ENCODE measurements at places on chromosomes 2 and 18.

GRCh38 chr2:223576873-223577272 is 25.3 kb downstream of the SCG2 start:
- DNase-seq = no peak

- no peak for DNase-seq
Observed at GRCh38 chr2:48461721-48462120, 68.2 kb upstream of the STON1 start.

- DNase-seq = no peak
Observed at GRCh38 chr2:17821535-17822444, 5.5 kb downstream of the MSGN1 start.

GRCh38 chr2:96870626-96871255 is 861 bp upstream of the SEMA4C start:
- DNase-seq = no peak

- no peak for DNase-seq
Observed at GRCh38 chr2:238155051-238155760, 3.6 kb upstream of the ERFE start.

- DNase-seq = peak; percentile 15
Observed at GRCh38 chr2:63842149-63843061, 709 bp downstream of the UGP2 start.

DNA sequence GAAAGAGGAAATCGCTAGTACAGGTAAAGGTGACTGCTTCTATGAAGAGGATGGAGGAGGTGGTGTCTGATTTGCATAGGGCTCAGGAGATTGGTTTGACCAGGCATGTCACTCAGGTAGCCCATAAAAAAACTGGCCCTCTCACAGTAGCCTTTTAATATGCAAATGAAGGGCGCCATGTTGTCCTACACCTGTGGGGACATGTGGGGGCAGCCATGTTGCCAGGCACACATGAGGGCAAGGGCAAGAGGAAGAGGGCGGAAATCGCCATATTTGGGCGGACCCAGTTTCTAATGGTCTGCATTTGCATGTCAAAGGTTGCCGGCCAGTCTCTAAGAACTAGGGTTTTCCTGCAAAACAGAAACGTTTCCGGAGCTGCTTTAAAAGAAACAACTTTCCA is 1330.6 kb downstream of the DSC3 start:
- DNase-seq = no peak

DNA sequence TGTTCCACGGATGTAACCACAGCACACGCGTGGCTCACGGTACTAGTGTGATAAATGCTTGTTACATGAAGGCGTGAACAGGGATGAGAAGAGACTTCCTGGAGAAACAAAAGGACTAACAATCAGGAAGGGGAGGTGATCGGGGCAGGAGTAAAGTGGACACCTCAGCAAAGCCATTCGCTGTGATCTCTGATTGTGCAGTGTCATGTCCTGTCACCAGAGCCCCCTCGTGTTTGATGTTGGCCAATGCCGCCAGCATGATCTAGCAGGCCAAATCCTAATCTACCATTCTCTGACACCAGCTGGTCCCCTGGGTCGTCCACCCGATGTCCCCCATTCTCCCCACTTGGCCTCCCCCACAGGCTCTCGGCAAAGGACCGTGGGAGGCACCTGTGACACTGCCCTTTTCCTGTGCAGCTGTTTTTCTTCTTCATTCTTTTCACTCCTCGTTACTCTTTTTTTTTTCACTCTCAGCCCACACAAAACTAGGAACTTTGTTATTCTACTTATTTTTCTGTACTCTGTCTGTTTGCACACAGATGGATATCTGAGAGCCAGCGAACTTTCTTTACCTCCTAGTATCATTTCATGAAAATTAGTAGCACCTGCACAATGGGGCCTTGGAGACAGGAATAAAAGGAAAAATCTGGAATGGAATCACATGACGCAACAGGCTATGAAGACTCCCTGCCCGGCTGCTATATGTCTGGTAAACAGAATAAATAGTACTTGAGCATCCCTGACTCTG is 146.8 kb downstream of the TGIF1 start:
- DNase-seq = no peak

- DNase-seq = no peak
Observed at GRCh38 chr2:588074-588645, 89.0 kb downstream of the TMEM18 start.

DNA sequence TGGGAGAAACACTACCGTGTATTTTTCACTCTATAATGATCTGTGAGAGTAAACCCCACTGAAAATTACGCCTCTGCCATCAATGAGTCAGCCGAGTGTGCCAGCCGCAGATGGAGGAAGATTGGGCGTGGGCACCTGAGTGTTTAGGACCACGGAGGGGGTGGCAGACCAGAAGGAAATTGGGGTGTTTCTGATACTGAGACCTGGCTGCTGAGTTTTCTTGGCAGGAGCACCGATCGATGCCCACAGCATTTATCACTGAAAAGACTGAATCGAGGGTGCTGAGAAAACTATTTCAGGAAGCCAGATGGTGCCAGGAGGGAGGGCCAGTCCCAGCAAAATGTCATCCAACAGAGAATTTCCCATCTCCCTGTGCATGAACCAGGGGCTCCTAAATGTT is 91.9 kb upstream of the TPO start:
- DNase-seq = peak; percentile 27

- DNase-seq = no peak
Observed at GRCh38 chr2:237254911-237255578, 158.9 kb downstream of the COL6A3 start.

GRCh38 chr2:172046080-172046678 is 39.1 kb upstream of the DLX1 start:
- no peak for DNase-seq

GRCh38 chr18:21743166-21743832 is 2.7 kb downstream of the MIB1 start:
- no peak for DNase-seq

GRCh38 chr18:67142604-67143003 is 373.9 kb downstream of the DSEL start:
- DNase-seq = no peak

DNA sequence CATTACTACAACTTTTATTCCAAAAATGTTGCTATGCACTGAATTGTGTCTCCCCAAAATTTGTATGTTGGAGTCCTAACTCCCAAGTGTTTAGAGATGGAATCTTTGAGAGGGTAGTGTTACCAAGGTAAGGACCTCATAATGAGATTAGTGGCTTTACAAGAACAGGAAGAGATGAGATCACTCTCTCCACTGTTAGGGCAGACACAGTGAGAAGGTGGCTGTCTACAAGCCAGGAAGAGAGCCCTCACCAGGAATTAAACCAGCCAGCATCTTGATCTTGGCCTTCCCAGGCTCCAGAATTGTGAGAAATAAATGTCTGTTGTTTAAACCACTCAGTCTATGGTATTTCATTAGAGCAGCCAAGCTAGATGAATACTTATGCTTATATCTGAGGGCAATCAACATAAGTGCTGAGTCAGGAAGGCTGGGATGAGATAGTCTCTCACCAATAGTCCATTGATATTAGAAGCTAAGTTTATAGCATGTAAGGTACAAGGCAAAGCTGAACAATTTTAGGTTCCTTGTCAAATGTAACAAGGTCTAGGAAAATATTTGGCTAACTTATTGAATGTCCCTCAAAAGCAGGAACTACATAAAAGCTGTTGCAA is 317.6 kb upstream of the REG3G start:
- no peak for DNase-seq

DNA sequence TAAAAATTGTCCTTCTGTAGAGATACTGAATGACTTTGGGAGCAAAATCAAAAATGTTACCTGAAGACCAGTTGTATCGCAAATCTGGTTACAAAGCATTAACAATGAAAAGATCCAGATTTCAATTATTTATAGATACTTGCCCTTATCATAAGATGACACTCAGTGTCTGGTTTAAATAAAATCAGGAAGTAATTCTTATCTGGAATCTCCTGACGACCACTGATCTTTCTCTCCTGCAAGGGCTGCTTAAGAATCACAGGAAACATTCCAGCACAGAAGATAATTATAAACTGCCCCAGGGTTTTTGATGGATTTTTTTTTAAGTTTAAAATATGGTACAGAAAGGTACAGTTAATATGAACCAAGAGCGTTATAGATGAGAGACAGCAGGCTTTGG is 205.7 kb downstream of the ALK start:
- DNase-seq = no peak

DNA sequence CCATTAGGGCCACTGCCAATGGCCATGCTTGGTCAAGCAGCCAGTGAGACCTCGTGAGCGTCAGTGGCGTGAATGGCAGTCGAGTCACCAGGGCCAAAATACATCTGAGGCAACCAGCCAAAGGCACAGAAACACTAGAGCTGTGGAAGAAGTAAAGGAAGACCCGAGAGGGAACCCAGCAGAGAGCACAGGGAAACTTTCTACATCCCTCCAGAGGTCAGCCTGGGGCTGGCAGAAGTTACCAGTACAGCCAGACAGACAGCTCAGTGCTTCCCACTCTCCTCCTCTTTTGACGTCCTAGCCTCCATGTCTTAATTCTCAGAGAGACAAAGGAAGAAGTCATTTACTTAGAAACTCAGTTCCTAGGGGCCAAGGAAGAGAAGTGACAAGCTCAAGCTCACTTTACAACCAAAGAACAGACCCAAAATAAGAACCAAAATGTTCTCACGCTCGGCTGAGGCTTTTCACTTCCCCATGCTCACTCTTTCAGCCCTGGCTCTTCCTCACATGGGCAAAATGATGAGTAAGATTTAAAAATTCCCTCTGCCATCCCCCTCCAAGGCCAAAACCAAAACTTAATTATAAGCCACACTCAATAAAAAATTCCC is 8.7 kb downstream of the CYRIA start:
- no peak for DNase-seq

- no peak for DNase-seq
Observed at GRCh38 chr18:26948703-26949102, 83.2 kb upstream of the AQP4 start.

DNA sequence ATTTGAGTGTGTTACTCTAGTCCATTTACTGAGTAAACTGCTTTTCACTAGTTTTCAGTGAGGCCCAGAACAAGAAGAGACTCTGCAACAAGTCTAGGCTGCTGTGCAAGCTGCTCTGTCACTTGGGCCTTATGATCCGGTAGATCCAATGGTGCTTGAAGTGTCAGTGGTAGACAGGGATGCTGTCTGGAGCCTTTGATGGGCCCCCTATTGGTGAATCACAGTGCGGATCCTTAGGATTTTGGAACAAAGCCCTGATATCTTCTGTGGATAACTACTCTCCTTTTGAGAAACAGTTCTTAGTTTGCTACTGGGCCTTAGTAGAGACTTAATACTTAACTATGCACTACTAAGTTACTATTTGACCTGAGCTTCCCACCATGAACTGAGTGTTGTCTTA is 150.2 kb downstream of the TMEFF2 start:
- no peak for DNase-seq

DNA sequence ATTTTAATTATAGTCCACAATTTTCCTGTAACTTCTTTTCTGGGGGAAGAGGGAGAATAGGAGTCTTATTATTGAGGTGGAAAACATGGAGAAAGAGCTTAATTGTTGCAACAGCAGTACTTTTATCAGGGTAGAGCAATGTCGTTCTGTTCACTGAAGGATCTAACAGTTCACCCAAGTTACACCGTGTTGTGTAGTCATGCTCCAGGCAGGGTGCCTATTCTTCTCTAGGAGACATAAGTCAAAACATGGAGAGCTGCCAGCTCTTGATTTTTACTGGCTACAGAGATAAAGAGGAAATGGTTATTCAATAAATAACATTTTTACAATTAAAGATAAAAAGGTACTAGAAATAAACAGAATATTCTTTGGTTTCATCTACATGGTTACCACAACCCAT is 594.3 kb upstream of the NETO1 start:
- no peak for DNase-seq

DNA sequence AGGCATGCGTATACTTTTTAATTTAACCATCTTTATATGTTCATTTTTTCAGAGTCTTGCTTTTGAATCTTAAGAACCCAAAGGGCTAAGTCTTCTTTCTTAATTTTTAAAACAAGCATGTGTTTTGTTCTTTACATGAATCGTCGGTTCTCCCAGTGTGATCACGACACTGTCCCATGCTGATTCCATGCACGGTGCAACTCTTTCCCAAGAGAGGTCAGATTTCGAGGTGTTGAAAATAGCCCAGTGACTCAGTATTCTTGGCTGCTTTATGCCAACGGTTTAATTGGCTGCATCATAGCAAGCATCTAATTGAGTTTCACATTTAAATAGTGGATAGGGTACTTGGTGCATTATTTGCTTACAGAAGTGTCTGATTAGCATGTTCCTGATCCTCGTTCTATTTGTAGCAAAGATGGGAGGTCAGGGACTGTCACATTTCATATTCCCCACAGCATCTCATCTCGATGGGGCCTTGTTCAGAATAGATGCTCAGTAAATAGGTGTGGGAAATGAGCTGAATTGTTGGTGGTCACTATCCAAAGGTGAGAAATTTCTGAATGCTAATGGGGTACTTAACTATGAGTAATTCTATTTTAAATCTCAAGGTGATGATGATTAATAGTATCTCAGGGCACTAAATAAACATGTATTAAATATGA is 2.8 kb downstream of the NPAS2 start:
- DNase-seq = no peak

- no peak for DNase-seq
Observed at GRCh38 chr18:9741793-9742523, 33.9 kb downstream of the RAB31 start.

- no peak for DNase-seq
Observed at GRCh38 chr2:36125702-36126101, 229.9 kb upstream of the CRIM1 start.

DNA sequence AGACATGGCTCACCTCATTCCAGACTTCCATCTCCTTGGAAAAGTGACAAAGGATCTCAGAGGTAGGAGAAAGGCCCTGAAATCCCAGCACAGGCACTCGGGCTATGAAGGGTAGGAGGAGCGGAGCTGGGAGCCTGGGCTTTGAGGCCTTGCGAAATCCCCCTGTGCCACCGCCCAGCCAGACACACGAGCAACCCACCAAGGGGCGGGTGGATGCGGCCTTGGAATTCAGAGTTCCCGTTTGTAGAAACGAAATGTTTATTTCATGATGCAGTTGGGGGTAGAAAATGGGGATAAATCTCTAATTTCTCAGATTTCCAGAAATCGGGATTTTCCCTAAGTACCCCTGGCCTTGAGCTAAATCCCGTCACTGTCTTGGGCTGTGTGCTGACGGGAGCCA is 177.1 kb upstream of the HDAC4 start:
- DNase-seq = no peak

- no peak for DNase-seq
Observed at GRCh38 chr2:213627054-213627710, 342.9 kb downstream of the SPAG16 start.

- DNase-seq = no peak
Observed at GRCh38 chr2:37629529-37629928, 41.9 kb downstream of the CDC42EP3 start.

GRCh38 chr2:75458201-75458600 is 102.5 kb downstream of the EVA1A start:
- DNase-seq = no peak

- no peak for DNase-seq
Observed at GRCh38 chr2:48249631-48250473, 280.1 kb upstream of the STON1 start.
